Non-pigmented ciliary epithelial cell (primary cell): ENCODE measurements at places on chromosomes 1 and 21.

DNA sequence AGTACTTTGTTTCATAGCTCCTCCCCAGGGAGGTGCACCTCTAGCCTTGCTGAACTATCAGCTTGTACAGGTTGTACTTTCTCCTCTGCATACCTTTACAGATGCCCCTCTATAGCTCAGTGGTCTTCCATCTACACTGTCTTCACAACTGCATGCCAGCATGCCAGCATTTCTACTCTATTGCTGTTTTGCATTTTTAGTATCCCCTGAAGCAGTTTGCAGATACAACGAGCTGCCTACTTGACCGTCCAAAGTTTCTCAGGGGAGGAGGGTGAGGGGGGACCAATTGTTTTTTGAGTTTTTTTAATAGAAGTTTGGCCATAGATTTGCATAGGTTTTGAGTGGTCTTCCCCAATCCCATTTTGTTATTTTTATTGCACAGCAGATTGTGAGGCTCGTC is 27.6 kb upstream of the CTH start:
- DNase-seq = no peak

DNA sequence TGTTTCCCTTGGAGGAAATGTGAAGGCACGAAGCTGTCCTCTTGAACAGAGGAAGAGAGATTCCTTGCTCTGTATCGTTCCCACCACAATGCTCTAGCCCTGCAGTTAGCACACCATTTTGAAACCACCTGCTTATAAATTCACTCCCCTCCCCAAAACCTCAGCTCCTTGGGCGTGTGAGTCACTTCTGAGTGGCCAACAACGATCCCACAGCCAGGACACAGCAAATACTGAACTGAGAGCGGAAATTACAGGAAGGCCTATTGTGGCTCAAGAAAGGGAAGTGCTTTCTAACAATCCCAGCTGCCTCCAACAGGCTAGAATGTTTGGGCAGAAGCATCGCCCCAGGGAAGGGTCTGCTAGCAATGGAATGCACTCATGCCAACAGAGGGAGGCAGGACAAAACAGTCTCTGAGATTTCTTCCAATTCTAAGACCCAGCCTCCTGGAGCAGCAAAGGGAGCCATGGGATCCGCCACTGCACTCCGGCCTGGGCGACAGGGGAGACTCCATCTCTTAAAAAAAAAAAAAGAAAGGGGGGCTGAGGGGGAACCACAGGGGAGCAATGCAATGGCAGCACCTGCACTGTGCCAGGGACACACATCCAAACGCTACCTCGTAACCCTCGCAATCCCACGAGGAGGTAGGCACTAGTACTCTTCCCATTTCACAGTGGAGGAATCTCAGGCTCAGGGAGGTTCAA is 1.9 kb downstream of the TMEM53 start:
- DNase-seq = no peak

DNA sequence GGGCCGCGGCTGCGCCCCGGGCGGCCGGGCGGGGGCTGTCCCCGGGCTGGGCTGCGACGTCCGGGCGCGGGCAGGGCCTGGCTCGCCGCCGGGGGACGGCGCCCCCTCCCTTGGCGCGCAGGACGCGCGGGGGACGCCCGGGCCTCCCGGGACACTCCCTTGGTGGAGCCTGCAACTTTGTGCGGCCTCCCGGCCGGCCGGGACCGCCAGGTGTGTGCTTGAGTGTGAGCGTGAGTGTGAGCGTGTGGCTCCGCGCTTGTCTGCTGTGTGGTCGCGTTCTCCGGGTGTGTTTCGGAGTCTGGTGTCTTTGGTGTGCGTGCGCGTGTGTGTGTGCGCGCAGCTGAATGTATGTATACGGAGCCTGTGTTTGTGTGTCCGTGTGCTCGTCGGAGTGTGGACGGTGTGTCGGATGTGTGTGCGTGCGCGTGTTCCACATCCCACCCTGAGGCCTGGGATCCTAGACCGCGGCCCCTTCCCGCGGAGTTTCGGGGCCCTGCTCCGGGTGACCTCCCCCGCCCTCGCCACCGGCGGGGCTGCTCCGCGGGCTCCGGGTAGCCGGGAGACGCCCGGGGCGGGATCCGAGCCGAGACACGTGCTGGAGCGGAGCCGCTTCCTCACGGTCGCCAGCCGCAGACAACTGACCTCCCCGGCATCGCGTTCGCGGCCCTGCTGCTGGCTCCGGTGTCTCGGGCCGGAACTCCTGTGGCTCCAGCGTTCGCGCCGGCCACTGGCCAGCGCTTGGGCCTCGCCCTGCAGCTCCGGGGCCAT is 1.7 kb downstream of the PTPRU start:
- DNase-seq = no peak

DNA sequence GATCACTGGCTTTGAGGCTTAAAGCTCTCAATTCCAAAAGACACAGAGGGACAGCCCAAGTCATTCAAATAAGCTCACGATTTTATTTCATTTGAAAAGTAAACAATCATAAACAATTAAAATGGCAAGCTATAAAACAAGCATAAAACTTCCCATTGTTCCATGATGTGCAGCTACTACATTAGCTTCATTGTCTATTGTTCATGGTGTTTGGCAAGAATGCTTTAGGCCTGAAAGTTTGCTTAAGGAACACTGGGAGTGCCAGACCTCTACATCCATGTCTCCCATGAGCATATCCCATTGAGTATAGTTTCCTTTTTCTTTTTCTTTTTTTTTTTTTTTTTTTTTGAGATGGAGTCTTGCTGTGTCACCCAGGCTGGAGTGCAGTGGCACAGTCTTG is 286.1 kb upstream of the ESRRG start:
- DNase-seq = no peak

GRCh38 chr1:225847610-225848009 is 34.6 kb downstream of the TMEM63A start:
- no peak for DNase-seq

DNA sequence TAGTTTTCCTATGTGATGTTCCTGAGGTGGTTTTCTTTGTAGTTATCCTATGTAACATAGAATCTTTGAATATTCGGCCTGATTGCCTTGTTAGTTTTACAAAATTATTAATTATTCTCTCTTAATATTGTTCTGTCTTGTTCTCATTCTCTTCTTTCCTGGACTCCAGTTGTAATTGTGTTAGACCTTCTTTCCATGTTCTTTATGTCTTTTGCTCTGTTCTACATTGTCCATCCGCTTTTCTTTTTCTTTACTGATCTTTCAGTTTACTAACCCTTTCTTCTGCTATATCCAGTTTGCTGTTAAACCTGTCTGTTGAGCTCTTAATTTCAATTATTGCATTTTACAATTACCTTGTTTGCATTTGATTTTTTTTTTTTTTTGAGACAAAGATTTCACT is 89.3 kb downstream of the PEX14 start:
- no peak for DNase-seq

- no peak for DNase-seq
Measured at GRCh38 chr1:41618066-41618825, 133.8 kb upstream of the EDN2 start.

- no peak for DNase-seq
Measured at GRCh38 chr21:16983420-16983819, 529.4 kb upstream of the CXADR start.
